ENCODE measurements at places on chromosomes 6 and 20.

DNA sequence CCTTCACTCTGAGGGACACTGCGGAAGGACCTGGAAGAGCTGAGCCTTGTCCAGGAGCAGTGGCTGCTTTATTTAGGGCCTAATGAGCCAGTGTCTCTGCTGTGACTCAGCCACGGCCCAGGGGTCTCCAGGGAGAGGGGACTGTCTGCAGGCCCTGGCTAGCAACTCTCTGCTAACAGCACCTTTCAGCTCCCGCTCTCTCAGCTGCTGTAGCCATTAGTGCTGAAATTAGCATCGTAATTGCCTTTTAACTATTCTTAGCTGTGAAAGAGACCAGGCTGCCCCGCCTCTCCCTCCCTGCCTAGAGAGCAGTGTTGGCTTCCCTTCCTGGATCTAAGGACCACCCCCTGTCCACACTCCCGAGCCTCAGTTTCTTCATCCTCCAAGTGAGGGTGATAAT lies 53.1 kb upstream of the SLC32A1 start:
- DNase-seq: no peak

DNA sequence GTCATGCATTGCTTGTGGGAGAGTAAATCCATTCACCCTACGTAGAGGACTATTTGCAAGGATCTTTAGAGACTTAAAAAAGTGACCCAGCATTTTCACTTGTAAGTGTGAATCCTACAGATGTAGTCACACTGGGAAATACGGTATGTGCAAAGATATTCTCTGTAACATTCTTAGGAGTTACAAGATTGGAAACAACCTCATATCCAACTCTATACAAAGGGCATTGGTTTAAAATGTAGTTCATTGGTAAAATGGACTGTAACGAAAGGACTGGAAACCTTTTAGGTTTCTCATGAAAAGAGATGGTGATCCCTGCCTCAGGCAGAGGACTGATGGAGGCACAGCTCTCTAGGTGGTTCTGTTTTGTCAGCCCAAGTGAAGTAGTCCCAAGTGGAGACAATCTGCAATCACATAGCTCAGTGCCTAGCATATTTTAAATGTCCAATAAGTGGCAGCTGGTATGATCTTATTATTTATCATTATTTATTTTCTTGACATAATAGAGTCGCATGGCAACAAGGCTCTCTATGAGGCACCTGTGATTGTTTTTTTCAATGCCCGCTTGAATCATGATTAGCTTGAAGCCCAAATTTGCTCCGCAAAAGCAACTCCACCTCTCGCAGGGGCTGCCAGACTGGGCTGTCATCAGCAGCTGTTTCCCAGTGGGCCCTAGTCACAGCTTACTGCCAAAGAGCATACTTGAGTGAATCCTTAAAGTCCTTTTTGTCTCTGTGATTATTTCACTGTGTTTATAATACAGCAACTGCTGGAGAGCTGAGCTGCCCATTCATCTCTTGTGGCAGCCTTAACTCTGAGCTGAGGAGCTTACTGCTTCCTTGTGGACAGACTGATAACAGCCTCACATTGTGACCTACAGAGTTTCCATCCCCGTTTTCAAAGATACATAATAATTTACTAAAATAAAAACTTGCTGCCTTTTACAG lies 19.8 kb upstream of the ENPP1 start:
- DNase-seq: no peak

- DNase-seq: no peak
Measured at GRCh38 chr6:167572841-167573271, 248.0 kb downstream of the TTLL2 start.

- DNase-seq: no peak
Measured at GRCh38 chr20:48319943-48320584, 507.7 kb downstream of the PREX1 start.

GRCh38 chr6:41404182-41404845 lies 68.9 kb downstream of the NCR2 start:
- no peak for DNase-seq

GRCh38 chr20:45506398-45506797 lies 9.0 kb downstream of the SPINT3 start:
- no peak for DNase-seq

DNA sequence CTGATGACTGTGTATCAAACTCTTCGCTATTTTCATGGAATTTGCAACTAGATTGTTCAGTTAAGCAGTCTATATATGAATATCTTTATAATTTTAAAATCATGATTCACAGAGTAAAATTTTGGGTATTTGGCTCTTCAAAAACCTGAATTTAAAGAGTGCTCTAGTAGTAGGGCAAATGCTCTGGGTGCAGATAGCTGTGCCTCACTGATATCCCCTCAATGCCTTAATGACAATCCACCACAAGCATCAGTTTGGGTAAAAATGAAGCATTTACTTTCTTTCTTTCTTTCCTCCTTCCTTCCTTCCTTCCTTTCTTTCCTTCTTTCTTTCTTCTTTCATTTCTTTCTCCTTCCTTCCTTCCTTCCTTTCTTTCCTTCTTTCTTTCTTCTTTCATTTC lies 239.7 kb downstream of the ADGRB3 start:
- DNase-seq: no peak

DNA sequence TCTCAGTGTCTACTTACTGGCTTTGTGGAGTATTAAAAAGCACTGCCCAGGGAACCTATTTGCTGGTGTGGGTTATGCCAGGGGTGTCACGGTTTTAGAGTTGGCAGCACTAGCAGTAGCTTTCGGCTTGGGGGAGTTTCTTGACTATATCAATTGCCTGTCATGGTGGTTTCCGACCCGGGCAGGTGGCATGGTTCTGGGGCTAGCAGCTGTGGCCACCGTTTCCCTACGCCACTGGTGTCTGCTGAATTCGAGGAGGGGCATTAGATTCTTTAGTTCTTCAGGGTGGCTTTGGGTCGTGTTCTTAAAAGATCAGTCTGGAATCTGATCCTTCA lies 55.6 kb upstream of the FOXC1 start:
- DNase-seq: no peak

DNA sequence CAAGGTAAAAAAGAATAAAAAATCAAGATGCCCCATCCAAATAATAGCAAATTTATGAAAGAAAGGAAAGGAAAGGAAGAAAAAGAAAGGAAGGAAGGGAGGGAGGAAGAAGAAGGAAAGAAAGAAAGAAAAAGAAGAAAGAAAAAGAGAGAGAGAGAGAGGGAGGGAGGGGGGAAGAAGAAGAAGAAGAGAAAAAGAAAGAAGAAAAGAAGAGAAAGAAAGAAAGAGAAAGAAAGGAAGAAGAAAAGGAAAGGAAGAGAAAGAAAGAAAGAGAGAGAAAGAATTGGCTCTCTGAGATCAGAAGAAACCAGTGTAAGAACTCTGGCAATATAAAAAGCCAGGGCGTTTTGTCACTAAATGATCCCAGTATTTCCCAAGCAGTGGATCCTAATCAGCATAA lies 401.7 kb downstream of the EPHA7 start:
- DNase-seq: no peak

GRCh38 chr6:127457456-127458064 lies 1.6 kb downstream of the KIAA0408 start:
- DNase-seq: no peak

GRCh38 chr6:52055451-52055850 lies 32.0 kb downstream of the PKHD1 start:
- DNase-seq: no peak

- DNase-seq: no peak
Measured at GRCh38 chr6:20575125-20575524, 40.9 kb downstream of the CDKAL1 start.

DNA sequence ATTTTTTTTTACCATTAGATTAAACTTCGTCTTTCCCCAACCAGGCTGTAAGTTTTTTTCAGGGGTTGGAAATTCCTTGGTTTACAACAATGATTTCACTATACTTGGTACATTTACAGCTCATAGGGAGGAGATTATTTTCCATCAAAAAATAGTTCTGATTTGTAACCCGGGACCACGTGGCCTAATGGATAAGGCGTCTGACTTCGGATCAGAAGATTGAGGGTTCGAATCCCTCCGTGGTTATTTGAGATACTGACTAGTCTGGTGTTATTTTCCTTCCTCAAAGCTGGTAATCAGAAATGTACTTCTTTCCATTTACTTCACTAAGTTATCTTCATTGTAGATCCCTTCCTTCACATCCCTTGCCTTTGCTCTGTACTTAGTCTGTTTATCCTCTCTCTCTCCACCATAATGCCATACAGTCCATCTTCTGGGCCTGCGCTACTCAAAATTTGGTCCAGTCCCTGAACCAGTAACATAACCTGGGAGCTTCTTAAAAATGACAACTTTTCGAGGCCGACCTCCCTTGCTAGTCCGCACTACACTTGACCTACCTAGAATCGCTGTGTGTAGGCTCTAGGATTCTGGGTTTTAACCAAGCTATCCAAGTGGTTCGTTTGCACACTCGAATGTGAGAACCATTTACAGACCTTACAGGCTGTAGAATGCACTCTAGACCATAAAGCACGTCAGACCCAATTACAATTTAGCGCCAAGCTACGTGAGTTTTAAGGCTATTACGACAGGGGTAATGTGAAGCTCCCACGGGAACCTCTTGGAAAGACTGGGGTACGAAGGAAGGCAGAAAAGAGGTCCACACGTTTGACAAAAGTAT lies 42.1 kb upstream of the BTN3A2 start:
- no peak for DNase-seq

DNA sequence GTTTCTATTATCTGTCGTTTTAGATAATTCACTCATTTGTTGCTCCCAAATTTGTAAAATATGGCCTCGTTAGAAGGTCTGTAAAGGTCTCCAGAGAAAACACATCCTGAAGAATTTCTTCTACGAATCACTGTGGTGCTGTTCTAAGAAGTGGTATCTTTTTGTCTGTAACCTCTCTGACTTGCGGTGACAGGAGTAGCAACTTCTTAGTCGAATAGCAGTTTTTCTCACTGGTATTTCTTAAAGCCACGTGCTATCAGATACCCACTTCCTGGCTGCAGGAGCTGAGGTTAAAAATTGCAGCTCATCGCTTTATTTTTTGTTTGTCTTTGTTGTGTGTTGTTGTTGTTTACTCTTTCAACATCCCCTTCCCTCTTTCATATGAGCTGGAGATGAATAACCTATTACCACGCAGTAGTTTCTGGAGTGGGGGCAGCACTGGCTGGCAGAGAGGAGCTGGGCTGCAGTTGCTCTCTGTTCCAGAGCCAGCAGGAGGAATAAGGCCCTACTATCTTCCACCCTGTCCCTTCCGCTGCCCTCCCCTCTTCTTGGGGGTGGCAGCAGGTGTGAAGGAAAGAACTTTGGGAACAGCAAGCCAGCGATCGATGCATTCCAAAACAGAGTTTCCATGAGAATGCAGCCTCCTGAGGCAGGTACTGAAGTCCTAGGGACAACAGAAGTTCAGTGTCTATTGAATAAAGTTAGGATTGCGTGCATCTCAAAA lies 64.7 kb downstream of the C6orf118 start:
- DNase-seq: no peak

GRCh38 chr6:64113704-64114103 lies 478.1 kb downstream of the PHF3 start:
- DNase-seq: no peak

DNA sequence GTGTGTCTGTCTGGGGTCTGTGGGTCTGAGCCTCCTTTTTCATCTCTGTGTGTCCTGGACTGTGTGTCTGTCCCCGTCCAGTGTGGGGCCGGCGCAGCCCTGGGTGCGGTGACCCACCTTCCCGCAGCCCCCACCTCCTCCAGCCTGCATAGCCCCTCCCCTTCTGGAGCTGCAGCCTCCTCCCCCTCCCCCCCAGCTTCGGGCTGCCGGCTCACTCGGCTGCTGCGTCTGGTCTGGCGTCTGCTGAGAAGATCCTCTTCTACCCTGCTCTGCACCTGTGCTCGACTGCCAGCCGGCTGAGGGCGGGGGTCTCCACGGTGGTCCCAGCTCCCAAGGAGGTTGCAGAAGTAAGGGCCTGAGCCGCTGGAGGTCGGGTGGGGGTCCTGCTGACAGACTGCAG lies 7.6 kb upstream of the LKAAEAR1 start:
- no peak for DNase-seq

DNA sequence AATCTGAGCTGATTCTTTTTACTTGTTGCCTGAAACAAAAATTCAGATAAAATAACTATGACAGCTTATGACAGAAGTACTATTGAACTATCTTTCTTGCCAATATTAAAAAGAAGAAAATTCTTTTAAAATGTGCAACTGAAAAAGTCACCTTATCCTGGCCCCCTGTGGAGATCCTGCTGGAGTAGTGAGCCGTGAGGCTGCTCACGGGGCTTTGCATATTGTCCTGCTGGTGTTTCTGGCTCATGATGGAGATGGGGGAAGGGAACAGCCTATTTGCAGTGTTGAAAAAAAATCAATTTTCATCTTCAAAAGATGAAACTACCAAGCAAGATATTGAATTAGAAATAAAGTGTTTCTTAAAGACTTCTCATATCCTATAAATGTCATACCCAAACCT lies 216.0 kb downstream of the SAMD5 start:
- no peak for DNase-seq

DNA sequence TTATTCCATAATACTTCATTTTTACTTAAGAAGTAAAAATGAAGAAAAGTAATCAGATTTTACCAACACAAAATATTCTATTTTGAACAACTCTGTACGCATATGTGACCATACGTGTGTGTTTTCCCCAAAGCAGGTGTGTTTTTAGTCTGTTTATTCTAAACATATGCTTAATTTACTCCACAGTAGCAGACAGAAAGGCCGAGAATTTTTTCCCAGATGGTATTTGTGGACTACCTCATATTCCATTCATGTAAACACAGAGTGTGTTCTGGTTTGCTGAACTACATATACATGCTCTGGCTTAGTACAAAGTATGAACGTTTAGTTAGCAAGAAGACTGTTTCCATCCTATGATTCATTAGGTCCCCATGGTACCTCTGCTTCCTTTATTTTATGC lies 233.3 kb upstream of the RUNX2 start:
- no peak for DNase-seq

- peak; percentile 55 for DNase-seq
Measured at GRCh38 chr6:137823826-137824555, 43.1 kb upstream of the TNFAIP3 start.

- no peak for DNase-seq
Measured at GRCh38 chr6:142482974-142483373, 181.2 kb downstream of the ADGRG6 start.

DNA sequence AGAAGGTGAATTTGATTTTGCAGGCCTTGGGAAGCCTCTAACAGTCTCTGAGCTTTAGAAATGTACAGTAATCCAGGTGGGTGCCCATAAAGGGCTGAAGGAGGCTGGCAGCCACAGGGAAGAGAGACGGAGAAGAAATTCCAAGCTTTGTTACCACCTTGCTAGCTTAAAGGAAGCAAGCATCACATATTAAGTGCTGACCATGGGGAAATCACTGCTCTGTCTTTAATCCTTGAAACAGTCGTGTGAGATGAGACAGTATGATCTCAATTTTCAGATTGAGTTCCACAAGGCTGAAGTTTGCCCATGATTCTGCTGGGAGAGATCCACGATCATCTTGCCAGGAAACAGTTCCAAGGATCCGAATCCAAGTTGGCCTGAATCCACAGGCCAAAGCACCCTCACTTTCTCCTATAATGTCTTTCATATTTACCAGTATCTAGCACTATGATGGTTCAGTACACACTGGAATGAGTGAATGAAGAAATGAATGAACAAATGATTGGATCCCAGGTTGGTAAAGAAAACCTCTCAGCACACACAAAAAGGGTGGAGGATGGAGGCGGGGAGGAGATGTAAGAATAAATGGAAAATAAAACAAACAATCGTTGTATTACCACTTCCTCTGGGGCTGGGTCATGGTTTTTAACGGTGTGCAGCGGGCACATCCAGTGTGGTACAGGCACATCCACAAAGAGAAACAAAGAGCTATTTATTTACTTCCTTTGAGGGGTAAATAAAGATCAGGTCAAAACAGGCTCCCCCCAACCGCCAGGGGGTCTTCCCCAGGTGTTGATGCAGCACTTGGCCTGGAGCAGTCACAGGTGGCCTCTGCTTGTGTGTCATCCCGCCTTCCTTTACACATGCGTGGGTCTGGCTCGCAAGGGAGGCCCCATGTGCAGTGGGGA lies 28.2 kb upstream of the TAF8 start:
- DNase-seq: no peak

- no peak for DNase-seq
Measured at GRCh38 chr6:29667158-29667557, 10.3 kb downstream of the MOG start.

Data from stimulated activated CD8-positive, alpha-beta memory T cell treated with anti-CD3 and anti-CD28 coated beads, Interleukin-7, amount 100 ng/mL, for 1 hour (primary cell).